ENCODE measurements at places on chromosomes 1 and 21.

DNA sequence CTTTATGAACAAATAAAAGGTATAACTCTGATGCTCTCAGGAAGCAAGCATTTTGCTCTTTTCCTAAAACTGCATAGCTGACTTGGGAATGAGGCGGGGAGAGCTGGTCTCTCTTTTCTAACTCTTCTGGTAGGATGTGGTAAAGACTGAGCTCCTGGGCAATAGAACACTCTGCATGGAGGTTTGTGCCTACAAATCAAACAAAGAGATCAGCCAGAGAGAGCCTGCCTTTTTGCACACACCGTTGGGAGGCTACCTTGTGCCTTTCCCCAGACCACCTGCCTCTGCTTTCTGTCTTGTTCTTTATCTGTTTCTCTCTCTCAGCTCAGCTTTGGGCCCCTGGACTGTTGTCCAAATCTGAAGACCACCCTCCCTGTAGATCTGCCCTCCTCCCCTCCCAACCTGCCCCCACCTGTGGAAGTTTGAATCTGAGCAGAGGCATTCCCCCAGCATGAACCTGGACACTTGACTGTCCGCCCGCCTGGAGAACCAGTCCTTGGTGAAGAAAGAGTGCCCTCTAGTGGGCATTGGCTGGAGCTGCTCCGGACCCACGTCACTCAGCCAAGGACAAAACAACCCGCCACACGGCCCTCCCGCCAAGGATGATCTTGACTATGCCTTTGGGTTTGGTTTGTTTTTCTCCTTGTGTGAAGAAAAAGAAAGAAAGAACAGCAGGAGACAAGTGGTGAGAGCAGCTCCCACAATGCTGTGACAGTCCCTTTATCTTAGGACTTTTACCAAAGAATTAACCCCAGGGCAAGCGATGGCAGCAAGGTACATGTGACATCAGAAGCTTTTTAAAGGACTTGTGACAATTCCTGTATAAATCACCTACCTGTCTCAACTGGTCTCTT is 228.2 kb downstream of the PBX1 start:
- peak; percentile 44 for DNase-seq

DNA sequence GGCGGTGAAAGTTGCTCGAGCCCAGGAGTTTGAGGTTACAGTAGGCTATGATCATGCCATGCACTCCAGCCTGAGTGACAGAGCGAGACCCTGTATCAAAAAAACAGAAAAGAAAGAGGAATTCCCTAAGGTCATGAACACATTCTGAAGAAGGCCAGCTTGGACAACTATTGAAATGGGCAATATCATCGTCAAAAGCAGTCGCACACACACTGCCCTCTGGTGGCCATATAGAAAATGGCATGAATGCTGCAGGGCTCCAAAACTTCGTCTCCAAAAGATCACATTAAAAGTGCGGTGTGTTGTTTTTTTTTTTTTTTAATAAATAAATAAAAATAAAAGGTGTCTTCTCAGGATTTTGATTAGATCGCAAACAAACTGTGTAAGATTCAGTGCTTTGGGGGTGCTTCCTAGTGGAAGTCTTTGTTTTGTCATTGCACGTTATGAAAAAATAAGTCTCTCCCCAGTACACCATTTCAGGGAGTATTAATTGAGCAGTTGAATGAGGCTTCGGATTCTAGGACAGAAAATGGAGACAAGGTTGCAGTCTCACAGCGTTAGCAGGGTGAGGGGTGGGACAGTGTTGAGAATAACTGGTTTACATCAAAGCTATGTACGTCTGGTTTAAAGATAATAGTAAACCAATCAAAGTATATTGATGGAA is 87.5 kb upstream of the FMN2 start:
- no peak for DNase-seq

DNA sequence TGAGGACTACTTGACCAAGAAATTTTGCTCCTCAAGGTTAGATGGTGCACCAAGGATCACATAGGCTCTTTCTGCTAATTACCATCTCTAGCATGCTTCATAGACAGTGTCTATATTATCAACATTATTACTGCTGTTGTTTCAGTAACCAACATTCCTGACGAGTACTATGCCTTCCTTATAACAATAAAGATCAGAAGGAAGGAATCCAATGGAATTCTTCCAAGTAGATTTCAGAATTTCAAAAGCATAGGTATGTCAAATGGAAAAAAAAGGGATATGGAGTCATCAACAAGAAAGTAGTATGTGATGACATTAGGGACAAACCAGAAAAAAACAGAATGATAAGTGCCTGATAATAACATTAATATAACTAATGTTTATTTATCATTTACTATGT is 39.6 kb upstream of the LPGAT1 start:
- DNase-seq, result no peak

GRCh38 chr1:187032982-187033692 is 204.4 kb downstream of the PLA2G4A start:
- DNase-seq, result no peak

All from activated gamma-delta T cell treated with Interleukin-2 at 50 U/mL for 16 hours (primary cell).